ENCODE measurements at places on chromosomes 1 and 21.

DNA sequence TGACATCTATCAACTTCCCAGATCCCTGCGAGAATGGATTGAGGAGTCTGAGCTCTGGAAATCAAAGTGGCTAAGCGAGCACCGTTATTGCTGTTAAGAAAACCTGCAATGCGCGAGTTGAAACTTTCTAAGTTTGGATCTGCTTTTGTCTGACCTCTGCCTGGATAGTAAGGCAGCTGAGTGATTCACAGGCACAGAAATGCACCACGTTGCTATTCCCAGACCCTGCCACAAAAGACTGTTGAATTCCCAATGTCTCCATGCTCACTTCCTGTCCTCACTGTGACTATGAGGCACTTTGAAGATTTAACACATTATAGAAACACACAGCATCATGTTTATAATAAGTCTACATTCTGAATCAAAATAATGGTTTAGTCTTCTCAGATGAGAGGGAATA is 27.1 kb upstream of the CNIH3 start:
- DNase-seq: no peak

DNA sequence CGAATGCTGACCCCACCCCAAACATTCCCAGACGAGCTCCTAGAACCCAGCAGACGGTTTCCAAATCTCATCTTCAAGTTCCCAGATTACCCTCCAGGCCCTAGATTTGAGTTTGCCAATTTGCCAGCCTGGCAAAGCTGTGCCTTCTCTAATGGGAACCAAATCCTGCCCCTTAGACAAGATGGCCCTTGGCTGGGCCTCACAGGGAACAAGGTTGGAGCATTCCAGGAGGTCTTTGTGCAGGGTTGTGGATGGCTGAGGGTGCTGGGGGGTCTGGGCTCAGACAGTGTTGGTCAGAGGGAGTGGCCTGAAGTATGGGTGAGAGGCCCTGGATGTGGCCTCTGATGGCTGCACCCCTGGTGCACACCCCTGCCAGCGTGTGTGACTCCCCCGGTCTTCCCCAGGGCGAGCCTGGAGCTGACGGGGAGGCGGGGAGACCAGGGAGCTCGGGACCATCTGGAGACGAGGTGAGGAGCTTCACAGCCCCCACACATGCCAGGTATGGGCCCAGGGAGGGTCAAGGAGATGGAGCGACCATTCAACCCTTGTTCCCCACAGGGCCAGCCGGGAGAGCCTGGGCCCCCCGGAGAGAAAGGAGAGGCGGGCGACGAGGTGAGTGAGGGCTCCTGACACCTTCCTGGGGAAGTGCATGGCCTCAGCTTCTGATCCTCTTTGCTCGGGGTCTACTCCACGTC is 10.2 kb downstream of the COL6A1 start:
- no peak for DNase-seq

GRCh38 chr1:179077396-179077795 is 4.5 kb upstream of the TOR3A start:
- DNase-seq: no peak

DNA sequence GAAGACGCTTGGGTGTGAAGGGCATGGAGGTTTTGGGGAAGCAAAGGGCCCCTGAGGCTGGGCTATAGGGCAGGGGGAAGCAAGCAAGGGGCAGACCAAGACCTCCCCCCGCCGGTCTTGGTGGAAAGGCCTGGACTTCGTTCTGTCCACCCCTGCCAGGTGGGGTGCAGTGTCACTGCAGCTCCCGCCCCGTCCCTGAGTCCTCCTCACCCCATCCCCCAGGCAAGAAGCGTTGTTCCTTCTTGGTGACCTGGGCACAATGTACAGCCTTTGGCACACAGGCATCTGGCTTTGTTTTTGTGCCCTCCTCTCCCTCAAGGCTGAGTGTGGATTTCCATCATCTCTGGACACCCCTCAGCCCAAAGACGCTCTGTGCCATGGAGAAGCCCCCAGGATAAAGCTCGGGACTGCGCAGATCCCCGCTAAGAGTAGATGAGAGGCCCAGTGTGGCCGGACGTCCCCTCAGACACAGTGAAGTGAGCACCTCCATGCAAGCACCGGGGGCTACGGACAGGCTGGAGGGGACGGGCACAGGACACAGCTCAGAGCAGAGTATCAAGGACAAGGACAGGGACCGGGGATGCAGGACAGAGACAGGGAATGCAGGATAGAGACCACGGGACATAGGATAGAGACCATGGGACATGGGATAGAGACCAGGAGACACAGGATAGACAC is 89.4 kb upstream of the ACTRT2 start:
- no peak for DNase-seq

- no peak for DNase-seq
Measured at GRCh38 chr1:21703318-21703963, 34.3 kb upstream of the RAP1GAP start.

GRCh38 chr21:28025111-28025510 is 967.6 kb downstream of the LTN1 start:
- DNase-seq: no peak

GRCh38 chr1:247639381-247639981 is 34.1 kb downstream of the OR2G3 start:
- DNase-seq: peak; percentile 40

DNA sequence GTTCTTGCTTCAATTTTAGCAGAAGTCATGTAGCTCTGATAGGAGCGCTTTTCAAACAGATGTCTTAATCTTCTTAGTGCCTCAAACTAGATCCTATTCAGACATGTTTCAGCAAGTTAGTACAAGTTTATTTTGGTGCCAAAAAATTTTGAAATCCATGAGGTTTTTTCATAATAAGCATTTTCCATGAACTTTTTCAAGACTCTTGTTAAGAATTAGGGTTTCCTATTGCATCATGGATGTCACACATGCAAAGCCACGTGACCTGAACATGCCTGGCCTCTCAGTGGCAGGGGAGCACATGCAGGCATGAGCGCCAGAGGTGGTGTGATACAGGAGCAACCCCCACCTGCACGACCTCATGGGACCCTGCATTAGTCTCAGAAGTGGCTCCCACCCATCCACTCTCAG is 67.6 kb downstream of the POFUT2 start:
- DNase-seq: no peak

DNA sequence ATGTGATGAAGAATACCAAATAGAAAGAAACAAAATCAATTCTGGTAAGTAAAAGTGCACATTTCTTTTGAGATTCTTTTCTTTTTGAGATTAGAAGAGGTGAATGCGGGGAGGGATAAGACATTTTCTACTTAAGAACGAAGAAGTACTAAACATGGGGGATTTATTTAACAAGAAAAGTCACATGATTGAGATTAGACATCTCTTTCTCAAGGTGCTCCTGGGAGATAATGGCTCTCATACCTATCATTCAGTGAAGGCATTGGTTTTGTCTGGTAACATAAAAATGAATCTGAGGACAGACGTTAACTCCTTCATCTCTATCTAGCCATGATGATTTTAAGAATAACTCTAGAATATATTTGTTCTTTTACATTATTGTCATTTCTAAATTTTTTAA is 147.9 kb upstream of the SAMSN1 start:
- no peak for DNase-seq

GRCh38 chr1:11787251-11787803 is 18.4 kb downstream of the MTHFR start:
- no peak for DNase-seq

GRCh38 chr1:148355976-148356375 is 127.1 kb downstream of the PPIAL4G start:
- no peak for DNase-seq

DNA sequence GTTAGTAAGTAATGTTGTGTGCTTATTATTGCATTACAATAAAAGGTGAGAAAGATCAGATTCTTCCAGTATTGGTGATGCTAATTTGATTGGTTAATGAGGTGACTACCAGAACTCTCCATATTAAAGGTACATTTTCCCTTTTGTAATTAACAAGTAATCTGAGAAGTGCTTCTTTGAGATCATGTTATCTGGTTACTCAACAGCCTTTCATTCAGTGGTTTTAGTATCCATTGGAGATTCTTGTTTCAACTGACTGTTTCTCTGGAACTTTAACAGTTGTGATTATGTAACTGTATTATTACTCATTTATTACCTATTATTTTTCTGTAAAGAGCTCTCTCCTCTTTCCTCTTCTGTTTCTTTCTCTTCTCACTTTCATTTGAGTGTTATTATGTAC is 86.7 kb downstream of the PEX14 start:
- DNase-seq: no peak

GRCh38 chr1:162552684-162553252 is 8.8 kb upstream of the UAP1 start:
- DNase-seq: no peak
